Muscle of leg (tissue), 16 donors: ENCODE measurements at places on chromosomes 1 and 21.

- DNase-seq = no peak
- H3K4me1 ChIP-seq = peaks cover 14% of the 10 kb centered on the region
- peaks cover 23% of the 10 kb centered on the region for H3K27me3 ChIP-seq
- no peak overlapping the region for H3K27ac ChIP-seq
Measured at GRCh38 chr1:37794372-37795339, 1.0 kb downstream of the MANEAL start.

- no peaks in the 10 kb centered on the region for H3K4me1 ChIP-seq
- H3K4me3 ChIP-seq = no peak overlapping the region
- H3K36me3 ChIP-seq = no peaks in the 10 kb centered on the region
- no peak overlapping the region for H3K27ac ChIP-seq
- DNase-seq = peak; percentile 16
Measured at GRCh38 chr1:207203541-207203940, 99.5 kb downstream of the C4BPA start.

DNA sequence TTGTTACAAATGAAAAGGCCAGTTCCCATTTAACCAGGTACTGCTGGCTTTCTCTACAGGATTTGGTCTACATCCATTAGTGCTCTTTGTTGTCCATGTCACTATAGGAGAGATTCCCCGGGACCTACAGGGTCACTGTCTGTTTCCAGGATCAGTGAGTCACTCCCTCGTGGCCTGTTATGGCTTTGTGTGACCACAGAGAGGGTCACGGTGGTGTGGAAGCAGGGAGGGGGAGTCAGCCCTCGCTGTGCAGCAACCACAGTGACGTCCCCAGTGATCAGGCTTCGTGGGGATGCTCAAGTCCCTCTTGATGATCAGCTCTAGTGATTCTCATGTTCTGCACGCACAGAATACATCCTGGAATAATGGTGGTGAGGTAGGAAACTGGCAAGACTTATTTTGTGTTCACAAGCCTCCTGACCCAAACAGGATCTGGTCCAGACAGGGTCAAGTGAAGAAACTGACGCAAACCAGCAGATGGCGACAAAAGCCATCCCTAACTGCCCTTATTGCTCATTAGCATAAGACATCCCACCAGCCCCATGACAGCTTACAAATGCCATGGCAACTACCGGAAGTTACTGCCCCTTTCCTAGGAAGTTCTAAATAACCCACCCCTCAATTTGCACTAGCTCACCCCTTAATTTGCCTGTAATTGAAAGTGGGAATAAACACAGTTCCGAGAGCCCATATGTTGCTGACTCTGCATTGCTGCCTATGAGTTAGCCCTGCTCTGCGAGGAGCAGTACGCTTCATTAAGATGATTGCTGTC lies 98.5 kb downstream of the DISC1 start:
- H3K27ac ChIP-seq = no peak overlapping the region
- no peaks in the 10 kb centered on the region for H3K36me3 ChIP-seq
- no peaks in the 10 kb centered on the region for H3K27me3 ChIP-seq
- peaks cover 36% of the 10 kb centered on the region for H3K4me1 ChIP-seq
- peak; percentile 38 for DNase-seq

DNA sequence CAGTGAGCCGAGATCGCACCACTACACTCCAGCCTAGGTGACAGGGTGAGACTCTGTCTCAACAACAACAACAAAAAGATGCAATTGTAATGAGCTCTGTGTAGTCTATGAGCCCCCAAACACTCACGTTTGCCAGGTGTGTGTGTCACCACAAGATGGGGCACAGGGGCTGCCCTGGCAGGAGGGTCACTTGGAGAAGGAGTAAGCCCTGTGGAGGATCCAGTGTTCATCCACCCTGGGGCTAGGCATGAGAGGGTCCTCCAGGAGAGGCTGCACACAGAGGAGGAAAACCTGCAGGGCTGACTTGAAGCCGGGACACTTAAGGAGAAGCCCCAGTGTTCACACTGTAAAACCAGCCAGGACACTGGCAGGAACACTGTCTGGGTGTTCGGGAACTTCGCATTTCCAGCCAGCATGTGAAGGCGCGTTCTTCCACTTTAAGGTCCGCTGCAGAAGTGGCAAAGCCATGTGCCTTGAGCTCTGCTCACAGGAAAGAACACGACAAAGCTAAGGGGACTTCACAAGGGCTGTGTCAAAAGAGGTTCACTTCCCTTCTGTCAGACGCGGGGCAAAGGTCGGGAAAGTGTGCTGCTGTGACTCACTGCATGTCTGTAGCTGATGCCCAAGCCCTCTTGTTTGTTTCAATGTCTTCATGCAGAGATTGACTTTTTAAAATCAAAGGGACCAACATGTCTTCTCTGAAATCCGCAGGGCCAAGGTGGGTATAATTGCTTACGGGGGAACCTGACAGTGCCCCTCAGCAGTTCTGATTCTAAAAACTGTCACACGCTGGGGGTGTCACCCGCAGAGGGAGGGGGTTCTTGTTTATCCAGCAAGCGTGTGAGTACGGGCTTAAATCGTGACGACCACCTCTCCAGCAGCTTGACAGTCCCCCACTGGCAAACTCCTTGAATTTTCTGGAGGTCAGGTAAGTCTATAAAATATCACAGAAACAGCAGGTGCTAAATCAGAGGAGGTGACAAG lies 102.8 kb downstream of the RIPK4 start:
- H3K4me1 ChIP-seq = peaks cover 43% of the 10 kb centered on the region
- H3K36me3 ChIP-seq = no peaks in the 10 kb centered on the region
- no peak overlapping the region for H3K27ac ChIP-seq
- no peak overlapping the region for H3K4me3 ChIP-seq

DNA sequence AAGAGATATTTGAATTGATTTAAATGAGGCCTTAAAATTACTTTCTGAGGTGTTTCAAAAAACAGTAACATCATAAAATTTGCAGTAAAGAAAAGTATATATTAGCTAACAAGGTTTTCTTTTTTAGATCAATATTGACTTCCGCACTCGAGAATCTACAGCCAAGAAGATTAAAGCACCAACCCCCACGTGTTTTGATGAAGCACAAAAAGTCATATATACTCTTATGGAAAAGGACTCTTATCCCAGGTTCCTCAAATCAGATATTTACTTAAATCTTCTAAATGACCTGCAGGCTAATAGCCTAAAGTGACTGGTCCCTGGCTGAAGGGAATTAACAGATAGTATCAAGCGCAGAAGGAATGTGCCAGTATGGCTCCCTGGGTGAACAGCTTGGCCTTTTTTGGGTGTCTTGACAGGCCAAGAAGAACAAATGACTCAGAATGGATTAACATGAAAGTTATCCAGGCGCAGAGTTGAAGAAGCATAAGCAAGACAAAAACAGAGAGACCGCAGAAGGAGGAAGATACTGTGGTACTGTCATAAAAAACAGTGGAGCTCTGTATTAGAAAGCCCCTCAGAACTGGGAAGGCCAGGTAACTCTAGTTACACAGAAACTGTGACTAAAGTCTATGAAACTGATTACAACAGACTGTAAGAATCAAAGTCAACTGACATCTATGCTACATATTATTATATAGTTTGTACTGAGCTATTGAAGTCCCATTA lies 3.6 kb downstream of the RGS1 start:
- H3K27me3 ChIP-seq = no peaks in the 10 kb centered on the region
- H3K27ac ChIP-seq = no peak overlapping the region
- no peaks in the 10 kb centered on the region for H3K4me1 ChIP-seq
- no peak for DNase-seq

DNA sequence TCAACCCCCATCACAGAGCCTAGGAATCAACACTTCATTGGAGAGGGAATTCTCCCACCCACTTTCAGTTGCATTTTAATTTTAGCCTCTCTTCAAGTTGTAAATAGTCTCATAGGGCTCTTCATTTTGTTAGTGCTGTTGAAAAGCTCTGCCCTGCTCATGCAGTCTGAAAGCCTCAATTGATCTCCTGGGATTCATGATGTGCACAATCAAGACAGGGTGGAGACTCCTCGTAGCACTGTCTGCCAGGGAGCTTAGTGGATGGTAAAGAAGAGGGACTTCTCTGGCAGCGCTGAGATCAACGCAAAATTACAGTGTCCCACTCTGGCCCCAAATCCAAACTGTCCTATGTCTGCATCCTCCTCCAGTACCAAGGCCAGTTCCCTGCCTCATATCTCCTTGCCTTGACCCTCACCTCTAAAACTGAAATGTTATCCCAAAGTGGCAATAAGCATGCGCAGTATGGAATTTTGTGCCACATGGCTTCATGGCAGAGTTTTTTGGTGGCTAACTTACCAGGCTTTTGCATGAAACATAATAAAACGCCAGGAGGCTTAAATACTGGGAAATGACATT lies 282.2 kb downstream of the CACNA1E start:
- DNase-seq = no peak
- no peaks in the 10 kb centered on the region for H3K36me3 ChIP-seq
- H3K4me1 ChIP-seq = no peaks in the 10 kb centered on the region
- no peaks in the 10 kb centered on the region for H3K27me3 ChIP-seq

- H3K36me3 ChIP-seq = peaks cover 3% of the 10 kb centered on the region
- no peak for DNase-seq
- no peak overlapping the region for H3K4me3 ChIP-seq
- peaks cover 6% of the 10 kb centered on the region for H3K4me1 ChIP-seq
- peak overlapping the region; percentile 39 for H3K27ac ChIP-seq
- H3K27me3 ChIP-seq = no peaks in the 10 kb centered on the region
Measured at GRCh38 chr1:68197891-68198290, 34.4 kb downstream of the WLS start.

- H3K36me3 ChIP-seq = peaks cover 59% of the 10 kb centered on the region
- H3K4me3 ChIP-seq = no peak overlapping the region
- DNase-seq = no peak
- H3K27me3 ChIP-seq = no peaks in the 10 kb centered on the region
Measured at GRCh38 chr1:11134251-11134897, 34.7 kb upstream of the EXOSC10 start.

DNA sequence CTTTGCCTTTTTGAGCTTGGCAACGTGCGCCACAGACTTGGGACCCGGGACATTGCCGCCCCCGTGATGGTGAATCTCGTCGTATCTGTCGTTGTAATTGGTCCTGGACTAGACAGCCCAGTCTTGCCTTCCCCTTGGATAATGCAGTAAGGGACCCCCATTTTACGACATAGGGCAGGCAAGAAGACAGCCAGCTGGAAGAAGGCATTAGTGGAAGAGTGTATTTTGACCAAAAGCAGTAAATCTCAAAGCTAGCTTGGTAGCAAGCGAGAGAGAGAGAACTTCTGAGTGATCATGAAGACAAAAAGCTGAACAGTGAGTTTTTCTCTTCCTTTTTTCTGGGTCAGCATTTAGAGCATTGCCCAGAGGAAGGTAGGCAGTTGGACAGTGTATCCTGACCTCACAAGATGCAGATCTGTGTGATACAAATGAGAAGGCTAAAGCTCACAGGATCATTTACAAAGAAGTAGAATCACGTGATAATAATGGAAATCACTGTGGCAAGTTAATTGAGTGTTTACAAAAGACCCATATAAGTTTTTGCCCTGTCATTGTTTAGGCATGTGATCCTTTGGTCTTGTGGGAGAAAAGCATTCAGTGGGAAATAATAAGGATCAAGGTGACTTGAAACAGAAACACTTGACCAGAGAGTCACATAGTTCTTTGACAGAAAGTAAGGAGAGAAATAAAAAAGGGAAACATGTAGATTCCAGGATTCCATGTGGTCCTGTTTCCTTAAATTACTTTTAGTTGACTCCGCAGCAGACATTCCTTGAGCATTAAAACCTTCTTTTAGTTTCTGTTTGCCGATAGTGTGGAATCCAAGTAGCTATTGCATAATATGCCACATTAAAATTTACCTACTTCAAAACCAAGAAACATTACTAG lies 66.3 kb downstream of the CNST start:
- no peak overlapping the region for H3K4me3 ChIP-seq
- H3K27ac ChIP-seq = no peak overlapping the region
- no peaks in the 10 kb centered on the region for H3K4me1 ChIP-seq
- H3K36me3 ChIP-seq = peaks cover 19% of the 10 kb centered on the region
- no peak for DNase-seq

DNA sequence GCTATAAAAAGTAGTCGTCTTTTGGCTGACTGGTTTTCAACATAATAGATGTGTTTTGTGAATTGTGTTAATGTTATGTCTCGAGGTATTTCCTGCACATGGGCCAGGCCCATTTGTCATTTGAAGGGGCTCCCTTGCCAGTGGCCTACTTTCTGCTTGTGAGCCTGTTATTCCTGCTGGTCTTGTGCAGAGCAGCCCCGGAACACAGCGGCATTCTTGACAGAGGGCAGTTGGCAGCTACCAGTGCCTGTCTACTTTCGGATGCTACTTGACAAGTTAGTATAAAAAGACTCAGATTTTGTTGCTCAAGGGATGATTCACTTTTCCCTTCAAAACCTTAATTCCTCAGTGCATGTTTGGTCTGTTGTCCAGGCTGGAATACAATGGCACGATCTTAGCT lies 28.5 kb downstream of the PGM1 start:
- DNase-seq = no peak
- H3K27ac ChIP-seq = no peak overlapping the region
- no peak overlapping the region for H3K4me3 ChIP-seq
- no peaks in the 10 kb centered on the region for H3K36me3 ChIP-seq
